ENCODE measurements at places on chromosomes 2 and 18.

DNA sequence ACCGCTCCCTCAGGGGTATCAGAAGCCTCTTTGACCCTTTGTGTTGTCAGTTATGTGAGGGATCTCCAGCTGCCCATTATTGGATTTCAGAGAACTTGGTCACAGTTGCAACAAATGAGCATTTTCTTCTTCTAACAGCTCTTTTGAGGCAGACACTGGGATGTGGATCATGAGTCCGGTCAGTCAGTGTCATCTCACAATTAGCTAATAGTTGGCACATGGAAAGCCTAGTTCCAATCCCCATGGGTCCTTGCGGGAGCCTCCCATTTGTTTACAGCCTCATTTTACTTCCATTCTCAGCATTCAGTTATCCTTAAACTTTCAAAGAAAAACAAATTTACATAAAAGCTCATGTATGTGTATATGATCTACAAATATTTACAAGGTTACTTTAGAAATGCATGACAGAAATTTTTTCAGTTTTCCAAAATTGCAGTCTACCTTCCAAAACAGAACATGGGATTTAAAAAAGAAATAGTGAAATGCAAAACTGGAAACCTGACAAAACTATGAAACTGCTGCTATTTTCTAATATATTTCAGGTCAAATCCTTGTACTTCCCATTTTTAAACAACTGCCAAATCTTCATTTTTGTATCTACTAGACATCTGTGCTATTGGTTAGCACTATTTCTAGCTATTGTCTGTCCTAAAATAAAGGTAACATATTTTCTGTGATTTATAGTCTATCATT, 547.1 kb upstream of the ZEB2 start:
- DNase-seq, result no peak

DNA sequence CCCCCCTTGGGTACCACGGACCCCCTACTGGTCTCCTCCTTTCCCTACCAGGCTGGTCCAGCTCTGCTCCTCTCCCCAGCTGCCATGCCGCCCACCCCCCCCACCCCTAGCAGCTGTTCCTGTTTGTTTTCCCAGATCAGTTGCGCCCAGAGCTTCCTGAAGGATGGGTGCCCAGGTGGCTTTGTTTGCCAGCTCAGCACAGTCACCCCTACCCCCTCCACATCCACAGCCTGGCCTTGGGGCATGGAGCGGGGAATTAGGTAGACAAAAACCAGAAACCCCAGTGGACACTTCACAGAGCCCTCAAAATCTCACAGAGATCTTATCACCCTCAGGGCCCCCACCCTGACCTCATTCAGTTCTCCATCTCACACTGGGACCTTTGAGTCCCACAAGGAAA, 3.7 kb upstream of the CRYBA2 start:
- DNase-seq, result no peak

- DNase-seq, result no peak
These were observed 69.5 kb downstream of the CDH20 start for GRCh38 chr18:61402726-61403125.

GRCh38 chr2:144071461-144071860, 448.5 kb downstream of the ZEB2 start:
- no peak for DNase-seq

DNA sequence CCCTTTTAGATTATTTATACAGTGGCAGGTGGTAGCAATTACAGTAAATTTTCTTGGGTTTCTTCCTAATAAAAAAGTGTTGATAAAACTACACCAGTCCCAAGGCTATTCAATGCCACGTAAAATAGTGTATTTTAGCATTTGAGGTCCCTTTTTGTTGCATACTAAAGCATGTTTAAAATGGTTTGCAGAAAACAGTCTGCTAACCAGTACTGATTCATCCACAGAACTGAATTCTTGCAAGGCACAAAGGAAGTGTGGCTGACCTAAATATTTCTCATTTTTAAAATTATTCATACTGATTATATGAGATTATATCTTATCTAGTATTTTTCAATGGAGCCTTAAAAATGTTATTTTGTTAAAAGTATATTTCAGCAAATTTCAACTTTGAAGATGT, 98.1 kb downstream of the SMAD2 start:
- DNase-seq, result no peak

Measured in left renal pelvis (tissue), 4 donors.